CD4-positive, alpha-beta T cell treated with Interleukin-2 at 100 ng/mL for 4 hours (primary cell): ENCODE measurements at places on chromosomes 6 and 20.

DNA sequence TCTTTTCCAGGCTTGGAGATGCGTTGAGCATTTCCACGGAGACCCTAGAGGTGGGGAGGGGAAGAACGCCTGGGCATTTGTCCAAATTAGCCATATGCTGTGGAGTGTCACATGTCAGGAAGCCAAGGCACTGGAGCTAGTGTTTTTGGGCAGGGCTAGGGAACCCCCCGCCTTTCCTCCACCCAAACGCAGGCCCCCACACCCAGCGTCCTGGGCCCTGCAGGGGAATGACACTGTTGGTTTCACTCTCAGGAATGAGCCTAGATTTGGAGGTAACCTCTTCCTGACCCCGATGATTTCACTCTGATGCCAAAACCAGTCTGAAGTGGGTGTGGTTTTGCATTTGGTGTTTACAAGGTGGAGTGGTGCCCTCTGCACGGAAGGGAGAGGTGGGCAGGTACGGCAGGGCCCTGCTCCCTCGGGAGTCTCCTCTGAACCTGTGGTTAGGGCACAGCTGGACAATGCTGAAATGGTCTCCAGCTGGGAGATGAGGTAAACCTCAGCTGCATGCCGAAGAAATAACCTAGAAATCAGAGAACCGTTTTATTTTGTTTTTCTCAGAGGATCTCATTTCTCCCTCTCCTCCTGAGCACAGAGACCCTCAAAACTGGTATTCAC, 29.5 kb downstream of the MTHFD1L start:
- no peak for DNase-seq

GRCh38 chr6:134449781-134450180, 131.9 kb upstream of the SGK1 start:
- no peak for DNase-seq

DNA sequence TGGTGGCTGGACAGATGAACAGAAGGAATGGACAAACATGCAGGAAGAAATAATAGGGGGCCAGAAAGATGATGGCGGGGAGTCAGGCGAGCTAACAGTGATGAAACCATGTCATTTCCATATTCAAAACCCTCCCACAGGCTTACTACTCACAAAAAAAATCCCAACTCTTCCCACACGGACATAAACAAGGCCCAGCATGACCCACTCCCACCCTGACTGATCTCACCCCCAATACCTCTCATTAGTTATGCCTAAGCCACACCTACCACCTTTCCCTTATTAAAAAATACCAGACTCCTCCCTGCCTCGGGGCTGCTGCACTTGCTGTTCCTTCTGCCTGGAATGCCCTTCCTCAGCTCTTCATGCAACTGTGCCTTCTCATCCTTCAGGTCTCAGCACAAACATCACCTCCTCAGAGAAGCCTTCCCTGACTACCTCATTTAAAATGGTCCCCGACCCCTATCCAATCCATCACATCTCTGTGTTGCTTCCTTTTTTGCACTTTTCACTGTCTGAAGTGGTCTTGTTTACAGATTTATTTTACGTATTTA, 145.8 kb downstream of the PREX1 start:
- DNase-seq, result no peak

DNA sequence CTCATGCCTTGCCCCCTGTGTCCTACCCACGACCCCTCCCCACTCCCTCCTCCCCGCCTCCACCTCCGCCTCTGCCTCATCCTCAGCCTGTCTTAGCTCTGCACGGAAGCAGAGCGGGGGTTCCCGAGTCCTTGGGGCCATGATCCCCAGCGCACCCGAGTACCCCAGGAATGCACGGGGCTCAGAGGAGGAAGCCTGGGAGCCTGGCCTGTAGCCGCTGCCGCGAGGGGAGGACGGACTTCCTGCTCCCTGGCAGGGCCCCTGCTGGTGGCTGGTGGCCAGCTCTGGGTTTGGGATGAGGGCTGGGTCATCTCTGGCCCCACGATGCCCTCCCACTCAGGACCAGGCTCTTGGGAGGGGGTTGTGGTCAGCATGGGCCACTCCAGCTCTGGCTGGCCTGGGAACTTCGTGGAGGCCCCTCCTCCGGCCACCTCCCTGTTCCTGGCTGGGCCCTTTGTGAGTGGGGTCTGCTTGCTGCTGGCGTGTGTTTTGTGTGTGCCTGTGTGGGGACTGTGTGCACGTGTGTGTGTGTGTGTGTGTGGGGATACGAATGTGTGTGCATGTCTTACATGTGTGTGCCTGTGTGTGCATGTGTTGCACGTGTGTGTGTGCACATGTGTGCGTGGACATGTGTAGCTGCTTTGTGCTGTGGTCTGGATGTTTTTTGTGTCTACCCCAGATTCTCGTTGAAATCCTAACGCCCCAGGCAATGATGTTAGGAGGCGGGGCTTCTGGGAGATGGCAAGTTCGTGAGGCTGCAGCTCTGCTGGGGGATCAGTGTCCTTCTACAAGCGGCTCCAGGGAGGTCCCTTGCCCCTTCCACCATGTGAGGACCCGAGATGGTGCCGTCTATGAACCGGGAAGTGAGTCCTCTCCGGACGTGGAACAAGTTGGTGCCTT, 1.3 kb upstream of the RBBP8NL start:
- DNase-seq, result no peak

DNA sequence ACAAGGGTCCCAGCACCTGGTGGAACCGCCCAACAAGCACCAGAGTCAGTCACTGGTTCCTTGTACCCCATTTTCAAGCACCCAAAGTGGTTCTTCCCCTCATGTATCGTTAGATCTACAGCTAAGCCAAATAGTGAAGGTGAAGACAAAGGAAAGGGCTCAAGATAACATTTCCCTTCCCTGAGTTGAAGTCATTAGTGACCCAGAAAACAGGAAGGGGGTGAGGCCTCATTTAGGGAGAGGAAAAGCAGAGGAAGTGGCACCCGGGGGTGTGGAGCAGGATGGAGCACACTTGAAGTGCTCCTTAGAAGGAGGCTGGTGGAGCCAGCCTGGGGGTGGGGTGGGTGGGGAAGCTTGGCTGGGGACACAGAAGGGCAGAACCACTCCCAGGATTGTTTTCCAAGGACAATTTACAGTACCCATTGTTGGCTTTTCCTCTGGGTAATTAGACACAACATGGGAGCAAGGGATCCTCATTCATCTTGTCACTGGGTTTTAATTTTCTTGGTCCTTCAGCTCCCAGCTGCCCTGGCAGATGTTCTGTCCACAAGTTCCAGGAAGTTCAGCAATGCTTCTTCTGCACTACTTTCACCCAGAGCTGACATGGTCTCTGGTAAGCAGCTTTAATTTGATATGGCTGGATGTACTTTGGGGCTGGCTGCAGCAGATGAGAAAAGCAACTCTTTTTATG, 73.3 kb upstream of the CD93 start:
- no peak for DNase-seq

- no peak for DNase-seq
Observed at GRCh38 chr6:169139179-169139971, 114.3 kb downstream of the THBS2 start.

DNA sequence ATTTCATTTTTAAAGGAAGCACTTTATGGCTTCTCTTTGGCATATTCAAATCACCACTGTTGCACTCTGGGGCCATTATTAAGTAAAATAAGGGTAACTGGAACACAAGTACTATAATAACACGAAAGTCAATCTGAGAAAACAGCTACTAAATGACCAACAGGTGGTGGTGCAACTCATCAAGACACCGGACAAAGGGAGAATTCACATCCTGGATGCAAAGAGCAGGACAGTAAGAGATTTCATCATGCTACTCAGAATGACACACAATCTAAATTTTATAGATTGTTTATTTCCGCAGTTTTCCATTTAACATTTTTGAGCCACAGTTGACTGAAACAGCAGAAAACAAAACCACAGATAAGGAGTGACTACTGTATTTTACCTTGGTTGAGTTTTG, 27.6 kb upstream of the LY86 start:
- no peak for DNase-seq

DNA sequence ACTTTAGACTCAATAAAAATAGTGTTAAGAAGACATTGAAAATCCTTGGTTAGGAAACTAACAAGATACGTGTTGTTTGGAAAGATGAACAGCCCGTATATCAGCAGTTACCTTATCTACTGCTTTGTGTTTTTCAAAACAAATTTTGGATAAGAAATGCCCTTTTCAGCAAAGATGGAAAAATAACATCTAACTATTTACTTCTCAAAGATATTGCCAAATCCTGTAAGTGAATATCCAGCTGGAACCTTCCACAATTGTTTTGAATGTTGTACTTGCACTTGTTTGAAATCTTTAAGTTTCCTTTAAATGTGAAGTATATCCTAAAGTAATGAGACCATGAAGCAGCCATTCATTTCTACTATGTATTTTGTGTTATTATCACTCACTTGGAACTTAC, 14.6 kb downstream of the TAGAP start:
- no peak for DNase-seq

DNA sequence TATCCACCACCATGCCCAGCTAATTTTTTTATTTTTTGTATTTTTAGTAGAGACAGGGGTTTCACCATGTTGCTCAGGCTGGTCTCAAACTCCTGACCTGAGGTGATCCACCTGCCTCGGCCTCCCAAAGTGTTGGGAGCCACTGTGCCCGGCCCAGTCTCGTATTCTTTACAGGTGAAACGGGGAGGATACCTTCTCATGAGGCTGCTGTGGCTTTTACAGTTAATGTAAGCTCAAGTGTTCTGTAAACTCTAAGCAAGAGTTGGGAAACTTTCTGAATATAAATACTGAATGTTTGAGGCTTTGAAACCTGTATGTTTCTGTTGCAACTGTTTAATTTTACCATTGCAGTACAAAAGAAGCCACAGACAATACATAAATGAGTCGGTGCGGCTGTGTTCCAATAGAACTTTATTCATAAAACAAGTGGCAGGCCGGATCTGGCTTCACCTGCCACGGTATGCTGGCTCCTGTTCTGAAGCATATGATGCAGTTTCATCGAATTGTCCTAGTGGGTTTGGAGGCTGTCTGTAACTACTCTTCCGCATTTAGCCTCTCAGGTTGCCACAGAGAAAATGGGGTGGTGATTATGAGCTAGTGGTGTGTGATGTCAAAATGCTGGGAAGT, 192.5 kb upstream of the ZFP64 start:
- DNase-seq, result no peak

GRCh38 chr20:1493536-1493935, 2.3 kb upstream of the SIRPB2 start:
- DNase-seq, result no peak

GRCh38 chr6:54044059-54044458, 67.2 kb upstream of the MLIP start:
- DNase-seq, result no peak

- DNase-seq, result no peak
Observed at GRCh38 chr20:48972816-48973215, 51.3 kb downstream of the ARFGEF2 start.

DNA sequence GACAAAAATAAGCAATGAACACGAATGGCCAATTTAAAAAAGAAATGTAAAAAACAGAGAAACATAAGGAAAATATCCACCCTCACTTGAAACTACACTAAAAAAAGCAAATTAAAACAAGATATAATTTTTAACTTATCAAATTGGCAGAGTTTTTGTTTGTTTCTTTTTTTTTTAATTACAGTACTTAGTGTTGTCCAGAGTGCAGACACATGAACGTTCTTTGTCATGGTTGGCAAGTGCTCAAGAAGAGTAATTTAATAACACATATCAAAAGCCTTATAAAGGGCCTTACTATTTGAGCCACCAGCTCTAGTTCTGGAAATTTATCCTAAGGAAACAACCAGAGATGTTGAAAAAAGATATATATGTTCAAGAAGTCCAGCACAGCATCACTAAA, 142.3 kb downstream of the ATXN1 start:
- no peak for DNase-seq

GRCh38 chr6:82891076-82891475, 174.6 kb downstream of the UBE3D start:
- no peak for DNase-seq

DNA sequence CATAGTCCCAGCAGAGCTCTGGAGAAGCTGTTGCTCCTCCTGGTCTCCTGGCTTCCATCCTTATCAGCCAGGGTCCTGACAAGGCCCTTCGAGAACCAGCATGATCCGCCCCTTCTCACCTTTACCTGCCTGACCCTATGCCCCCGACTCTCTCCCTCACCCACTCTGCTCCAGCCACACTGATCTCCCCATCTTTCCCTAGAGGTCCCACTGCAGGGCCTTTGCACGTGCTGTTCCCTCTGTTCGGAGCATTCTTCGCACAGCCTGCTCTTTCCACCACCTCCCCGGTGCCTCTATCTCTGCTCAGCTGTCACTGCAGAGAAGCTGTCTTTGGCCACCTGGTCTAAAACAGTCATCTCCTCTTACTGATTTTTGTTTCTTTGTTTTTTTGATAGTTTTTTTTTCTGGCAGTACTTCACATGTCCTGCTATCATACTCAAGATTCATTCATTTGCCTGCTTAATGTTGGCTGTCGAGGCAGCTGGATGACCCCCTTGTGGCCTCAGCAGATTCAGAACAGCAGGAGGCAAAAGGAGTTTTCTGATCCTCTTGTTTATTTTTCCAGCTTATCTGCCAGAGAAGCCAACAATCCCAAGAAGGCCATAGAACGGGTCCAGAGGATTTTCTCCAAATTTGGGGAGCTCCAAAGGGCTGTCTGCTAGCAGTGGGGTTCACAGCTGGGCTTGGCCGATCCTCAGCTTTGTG, 1.6 kb upstream of the PTGIS start:
- DNase-seq, result no peak

DNA sequence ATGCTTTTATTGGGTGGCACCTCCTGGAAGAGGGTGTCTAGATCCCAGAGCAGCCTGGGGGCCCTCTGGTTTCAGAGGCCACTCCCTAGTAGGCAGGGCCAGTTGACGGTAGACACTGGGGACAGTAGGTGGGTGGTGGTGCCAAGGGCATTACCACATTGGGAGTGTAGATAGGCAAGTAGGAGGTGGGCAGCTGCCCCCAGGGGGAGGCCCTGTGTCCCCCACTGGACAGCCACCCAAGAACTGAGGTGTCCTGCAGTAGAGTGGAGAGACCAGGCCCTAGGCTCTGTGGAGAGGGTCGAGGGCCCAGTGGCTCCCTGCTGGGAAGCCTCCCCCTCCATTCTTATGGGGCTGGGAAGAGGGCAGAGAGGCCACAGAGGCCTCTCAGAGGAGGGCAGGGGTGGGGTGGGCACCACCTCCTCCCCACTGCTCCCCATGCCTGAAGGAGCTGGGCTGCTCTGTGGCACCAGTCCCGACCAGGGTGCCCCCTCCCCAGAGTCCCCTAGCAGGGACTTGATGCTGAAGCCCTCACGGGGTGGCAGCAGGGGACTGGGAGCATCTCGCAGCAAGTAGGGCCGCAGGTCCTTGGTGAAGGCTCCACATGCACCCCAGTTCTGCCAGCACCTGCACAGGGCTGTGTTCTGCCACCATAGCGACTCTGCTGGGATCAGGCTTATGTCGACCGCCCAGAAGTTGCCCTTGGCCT, 305.0 kb upstream of the KCNQ5 start:
- no peak for DNase-seq

- DNase-seq, result no peak
Observed at GRCh38 chr6:169499848-169500247, 202.0 kb downstream of the WDR27 start.

DNA sequence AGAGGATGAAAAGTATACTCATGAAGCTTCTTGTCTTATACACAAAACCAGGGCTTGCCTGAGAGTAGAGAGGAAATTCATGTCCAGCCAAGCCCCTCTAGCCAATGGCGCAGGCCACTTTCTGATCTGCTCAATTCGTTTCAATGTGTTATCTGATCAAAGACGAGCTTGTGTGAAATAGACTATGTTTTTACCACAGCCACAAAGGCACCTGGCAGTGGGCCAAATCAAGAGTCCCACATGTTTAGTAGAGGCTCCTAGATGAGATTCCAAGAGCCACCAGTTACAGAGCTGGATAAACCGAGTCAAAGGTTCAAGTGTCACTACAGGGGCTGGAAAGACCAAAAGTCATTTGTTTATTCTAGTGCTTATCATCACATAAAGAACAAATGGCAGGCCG, 34.9 kb downstream of the GPLD1 start:
- no peak for DNase-seq
